ENCODE measurements at places on chromosomes 16 and 17.

DNA sequence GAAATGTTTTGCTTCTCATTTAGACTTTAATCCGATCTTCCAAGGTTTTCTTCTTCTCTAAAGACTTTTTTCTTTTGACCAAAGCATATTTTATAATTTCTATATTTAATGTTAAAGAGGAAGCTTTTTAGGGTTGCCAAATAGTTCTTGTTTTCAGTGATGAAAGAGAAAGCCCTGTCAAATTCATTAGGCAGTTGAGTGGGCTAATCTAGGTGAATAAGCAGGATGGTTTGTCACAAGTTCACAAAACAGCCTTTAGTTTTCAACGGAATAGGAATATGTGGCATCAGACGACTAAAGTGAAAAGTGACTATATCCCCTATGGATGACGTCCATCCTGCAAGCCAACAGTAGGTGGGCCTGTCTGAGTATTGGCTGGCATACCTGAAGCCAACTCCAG lies 118.8 kb downstream of the NLK start:
- DNase-seq, result no peak

GRCh38 chr17:73932216-73932749 lies 271.2 kb upstream of the RPL38 start:
- no peak for DNase-seq

- no peak for DNase-seq
These were observed 817.9 kb upstream of the SOX9 start for GRCh38 chr17:71302721-71303549.

DNA sequence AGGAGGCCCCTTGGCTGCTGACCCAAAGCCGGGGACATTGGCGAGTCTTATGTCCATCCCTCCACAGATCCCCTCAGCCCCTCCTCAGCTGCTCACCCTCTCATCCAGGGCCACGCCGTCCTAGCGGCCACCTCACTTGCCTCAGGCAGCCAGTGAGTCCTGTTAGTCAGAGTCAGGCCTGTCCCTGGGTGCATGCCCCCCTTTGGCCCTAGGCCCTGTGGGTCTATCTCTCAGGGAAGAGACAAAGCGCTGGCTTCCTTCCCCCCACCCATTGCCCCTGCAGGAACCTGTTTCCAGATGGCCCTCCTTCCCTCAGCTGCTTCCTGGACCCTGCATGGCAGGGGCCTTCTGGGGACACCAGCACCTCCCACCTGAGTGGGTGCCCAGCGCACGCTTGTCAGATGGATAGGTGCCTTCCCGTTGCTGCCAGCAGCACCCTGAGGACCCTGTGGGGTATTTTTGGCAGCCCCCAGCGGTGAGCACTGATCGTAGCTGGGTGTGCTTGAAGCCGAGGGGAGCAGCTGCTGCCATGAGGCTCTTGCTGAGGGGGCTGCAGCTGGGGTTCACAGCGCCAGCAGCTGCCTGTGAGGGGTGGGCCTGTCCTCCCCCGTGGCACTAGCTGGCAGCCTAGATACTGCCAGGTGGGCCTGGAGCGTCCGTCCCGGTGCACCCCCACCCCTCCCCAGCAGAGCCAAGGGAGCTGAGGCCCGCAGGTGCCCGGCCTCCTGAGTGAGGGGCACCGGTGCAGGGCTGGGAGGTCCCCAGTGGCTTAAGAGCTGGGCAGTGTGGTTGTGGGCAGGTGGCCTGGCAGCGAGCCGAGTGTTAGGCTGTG lies 8.4 kb downstream of the DBNDD1 start:
- DNase-seq, result no peak

GRCh38 chr17:71237903-71238538 lies 882.8 kb upstream of the SOX9 start:
- DNase-seq, result no peak

DNA sequence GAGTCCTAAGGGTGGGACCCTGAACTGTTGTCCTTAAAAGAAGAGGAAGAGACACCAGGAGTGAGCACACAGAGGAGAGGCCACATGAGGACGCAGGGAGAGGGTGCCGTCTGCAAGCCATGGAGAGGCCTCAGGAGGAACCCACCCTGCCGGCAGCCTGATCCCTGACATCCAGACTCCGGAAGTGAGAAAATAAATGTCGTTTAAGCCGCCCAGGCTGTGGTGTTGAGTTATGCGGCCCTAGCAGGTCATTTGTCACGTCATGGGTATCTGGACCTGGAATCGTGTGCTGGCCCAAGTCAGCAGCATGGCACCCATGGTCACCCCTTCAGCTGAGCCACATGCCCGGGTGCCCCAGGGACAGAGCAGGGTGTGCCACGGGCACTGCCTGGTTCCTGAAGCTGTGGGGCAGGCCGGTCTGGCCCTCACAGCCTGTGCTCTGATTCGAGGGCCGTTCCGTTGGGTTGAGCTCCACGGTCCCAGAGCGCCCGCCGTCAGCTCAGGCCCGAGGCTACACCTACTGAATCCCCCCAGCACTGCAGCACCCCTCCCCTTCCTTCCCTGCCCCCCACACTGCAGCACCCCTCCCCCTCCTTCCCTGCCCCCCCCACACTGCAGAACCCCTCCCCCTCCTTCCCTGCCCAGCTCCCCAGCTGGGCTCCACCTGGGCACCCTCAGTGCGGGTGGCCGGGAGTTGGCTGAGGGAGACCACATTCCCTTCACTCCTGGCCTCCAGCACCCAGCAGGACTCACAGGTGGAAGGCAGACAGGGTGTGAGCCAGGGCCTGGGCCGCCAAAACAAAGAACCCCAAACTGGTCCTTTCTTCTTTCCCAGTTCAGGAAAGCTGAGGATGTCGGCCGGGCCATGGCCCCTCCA lies 2.7 kb upstream of the CCDC57 start:
- no peak for DNase-seq

DNA sequence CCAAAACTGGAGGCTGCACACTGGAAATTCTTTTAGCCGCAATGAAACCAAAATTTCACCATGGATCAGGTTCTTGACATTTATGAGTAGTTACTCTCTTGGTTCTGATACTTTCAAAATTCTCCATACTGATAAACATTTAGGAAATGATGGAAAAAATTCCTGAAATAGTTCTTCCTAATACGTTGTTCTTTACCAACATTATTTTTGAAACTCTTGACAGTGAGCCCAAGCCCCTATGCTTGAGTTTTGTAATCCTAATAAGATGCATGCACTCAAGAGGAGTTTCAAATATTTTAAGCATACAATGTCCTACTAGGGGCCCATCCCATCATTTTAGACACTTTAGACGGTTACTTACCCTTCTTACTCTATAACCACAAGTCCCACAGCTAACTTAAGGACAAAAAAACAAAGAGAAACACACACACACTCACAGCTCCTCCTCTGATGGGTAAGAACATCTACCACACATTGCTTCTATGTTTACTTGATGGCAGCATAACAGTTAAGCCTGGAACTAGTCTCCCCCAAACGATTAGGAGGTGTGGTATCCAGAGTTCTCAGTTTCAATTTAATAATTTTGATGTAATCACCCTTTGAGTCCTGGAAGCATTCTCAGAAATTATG lies 3.7 kb downstream of the VEZF1 start:
- no peak for DNase-seq

- no peak for DNase-seq
These were observed 90.5 kb downstream of the NPIPB11 start for GRCh38 chr16:29315916-29316517.

DNA sequence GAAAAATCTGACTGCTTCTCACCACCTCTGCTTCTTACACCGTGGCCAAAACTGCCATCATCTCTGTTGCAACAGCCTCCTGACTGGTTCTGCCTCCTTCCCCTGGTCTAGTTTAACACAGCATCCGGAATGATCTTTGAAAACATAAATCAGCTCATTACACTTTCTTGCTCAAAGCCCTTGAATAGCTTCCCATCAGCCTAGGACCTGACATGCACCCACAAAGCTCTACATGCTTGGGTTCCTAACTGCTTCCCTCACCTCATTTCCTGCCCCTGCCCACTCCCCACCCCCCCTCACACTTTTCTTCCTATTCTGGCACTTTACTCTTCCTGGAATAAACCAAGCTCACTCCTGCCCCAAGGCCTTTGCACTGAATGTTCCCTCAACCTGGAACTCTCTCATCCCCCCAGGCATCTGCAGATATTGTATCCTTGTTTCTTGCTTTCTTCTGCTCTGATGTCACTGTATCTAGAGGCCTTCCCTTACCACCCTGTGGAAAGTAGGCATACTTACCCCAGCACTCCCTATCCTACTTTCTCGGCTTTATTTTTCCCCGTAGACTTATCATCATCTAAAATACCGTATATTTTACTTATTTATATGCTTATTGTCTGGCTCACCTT lies 112.4 kb downstream of the FTO start:
- DNase-seq, result no peak

GRCh38 chr17:40464392-40464855 lies 21.2 kb downstream of the IGFBP4 start:
- DNase-seq, result no peak

GRCh38 chr17:1630662-1631061 lies 2.0 kb upstream of the SLC43A2 start:
- DNase-seq, result no peak

DNA sequence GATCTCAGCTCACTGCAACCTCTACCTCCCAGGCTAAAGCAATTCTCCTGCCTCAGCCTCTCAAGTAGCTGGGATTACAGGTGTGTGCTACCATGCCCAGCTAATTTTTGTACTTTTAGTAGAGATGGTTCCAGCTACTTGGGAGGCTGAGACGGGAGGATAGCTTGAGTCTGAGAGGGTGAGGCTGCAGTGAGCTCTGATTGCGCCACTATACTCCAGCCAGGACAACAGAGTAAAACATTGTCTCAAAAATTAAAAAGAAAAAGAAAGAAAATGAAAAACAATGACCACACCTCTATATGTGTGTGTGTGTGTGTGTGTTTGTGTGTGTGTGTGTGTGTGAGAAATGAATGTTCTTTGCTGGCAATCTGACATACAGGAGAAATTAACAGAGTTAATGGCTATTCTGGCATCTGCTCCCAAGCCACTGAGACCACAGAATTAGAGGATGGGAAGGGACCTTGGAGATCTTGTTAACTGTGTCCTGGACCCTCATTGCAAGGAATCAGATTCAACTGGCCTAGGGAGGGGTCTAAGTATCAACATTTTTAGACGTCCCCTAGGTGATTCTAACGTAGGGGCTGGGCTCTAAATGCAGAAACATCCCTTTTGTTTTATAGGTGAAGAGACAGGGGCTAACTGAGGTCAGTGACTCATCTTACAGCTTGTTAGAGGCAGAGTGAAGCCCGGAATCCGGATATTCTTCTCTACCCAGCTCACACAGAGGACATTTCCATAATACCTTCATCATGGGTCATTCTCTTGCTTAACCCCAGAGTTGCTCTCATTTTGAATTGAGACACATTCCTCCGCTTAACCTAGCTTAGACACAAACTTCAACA lies 16.4 kb upstream of the MARCHF10 start:
- DNase-seq, result no peak

- DNase-seq, result no peak
These were observed 146.8 kb downstream of the SEC14L1 start for GRCh38 chr17:77287432-77288068.

- peak; percentile 18 for DNase-seq
These were observed 363.9 kb upstream of the TNRC6C start for GRCh38 chr17:77594416-77595209.

GRCh38 chr17:69854225-69854780 lies 220.7 kb upstream of the KCNJ16 start:
- DNase-seq, result no peak

DNA sequence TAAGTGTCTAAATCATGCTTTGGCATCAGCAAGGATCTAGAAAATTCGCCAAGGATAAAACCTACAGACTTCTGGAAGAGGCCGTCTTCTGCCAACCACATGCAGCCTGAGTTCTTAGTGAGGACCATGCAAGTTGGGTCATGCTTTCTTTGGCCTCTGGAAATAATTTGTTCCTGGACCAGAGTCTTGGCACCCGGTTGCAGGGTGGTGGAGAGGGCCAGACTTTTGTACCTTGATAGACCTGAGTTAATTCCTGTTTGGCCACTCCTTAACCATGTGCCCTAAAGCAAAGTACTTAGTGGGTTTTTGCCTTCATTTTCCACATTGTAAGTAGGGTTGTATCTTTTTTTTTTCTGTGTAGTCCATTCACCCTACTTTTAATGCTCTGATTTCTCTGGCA lies 283.4 kb upstream of the IRX5 start:
- DNase-seq, result no peak

DNA sequence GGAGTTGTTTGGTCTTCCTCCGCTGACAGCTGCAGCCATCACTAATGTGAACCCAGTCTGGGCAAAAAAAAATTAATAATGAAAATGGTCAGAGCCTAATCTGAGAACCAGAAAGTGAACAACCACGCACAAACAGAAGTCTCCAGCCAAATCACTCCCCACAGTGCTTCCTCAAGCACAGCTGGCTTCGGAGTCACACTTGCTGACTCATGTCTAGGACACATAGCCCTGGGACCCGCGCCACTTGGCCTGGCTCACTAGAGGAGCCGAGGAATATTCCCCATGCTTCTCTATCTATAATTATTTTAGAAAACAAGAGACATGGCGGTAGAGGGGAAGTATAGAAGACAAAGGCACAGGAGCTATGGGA lies 109.1 kb downstream of the ZFHX3 start:
- DNase-seq, result no peak

DNA sequence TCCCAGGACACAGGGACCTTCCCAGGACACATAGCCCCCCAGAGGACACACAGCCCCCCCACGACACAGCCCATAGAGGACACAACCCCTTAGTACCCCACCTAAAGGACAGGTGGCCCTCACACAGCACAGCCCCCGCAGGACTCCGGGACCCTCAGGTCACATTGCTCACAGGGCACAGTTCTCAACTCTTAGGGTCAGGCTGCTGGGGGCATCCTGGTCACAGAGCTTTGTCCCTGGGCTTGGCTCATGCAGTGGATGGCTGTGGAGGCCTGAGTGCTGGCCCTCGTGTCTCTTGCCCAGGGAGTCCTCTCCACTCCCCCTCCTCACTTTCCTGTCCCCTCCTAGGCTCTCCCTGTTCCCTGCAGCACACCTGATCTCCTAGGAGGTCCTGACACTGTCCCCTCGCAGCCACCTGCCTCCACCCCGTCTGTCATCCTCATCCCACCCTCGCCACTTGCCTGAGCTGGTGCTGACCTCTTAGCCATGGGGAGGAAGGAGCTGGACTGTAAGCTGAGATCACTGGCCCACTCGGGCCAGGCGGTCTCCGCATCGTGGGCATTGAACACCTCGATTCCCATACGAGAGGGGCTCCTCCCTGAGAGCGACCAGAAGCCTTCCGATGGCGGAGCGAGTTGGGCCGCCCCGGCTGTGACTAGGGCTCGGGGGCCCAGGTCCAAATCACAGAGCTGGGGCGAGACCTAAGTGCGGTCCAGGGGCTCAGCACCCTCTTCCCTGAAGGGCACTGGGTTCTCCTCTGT lies 1.4 kb upstream of the WDR45B start:
- no peak for DNase-seq

GRCh38 chr16:79265196-79265595 lies 335.3 kb downstream of the MAF start:
- DNase-seq, result no peak

DNA sequence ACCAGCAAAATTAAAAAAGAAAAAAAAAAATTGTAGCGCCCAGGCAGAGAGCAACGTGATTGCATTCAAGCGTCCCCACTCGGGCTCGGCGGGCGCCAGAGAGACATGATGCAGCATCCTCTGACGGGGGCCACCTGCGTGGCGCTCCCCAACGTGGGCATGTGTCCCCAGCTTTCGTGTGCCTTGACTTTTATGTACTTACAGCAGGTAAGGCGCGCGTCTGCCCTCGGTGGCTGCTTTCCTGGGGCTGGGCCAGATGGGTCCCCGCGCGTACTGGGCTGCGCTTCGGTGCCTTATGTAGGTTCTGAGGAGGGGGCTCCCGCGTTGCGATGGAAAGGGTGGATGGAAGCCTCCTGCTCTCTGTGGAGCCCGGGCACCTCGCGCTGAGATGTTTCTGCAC lies 28.4 kb upstream of the RBFOX1 start:
- no peak for DNase-seq

GRCh38 chr17:76543826-76544545 lies 4.1 kb downstream of the PRCD start:
- DNase-seq, result no peak

GRCh38 chr17:17180741-17181525 lies 25.2 kb downstream of the PLD6 start:
- no peak for DNase-seq
